ENCODE measurements at places on chromosomes 3 and 15. TPM values are rescaled to one million over a fixed set of nuclear protein-coding genes. Genes with fewer than 3 reads are reported as not detected.

DNA sequence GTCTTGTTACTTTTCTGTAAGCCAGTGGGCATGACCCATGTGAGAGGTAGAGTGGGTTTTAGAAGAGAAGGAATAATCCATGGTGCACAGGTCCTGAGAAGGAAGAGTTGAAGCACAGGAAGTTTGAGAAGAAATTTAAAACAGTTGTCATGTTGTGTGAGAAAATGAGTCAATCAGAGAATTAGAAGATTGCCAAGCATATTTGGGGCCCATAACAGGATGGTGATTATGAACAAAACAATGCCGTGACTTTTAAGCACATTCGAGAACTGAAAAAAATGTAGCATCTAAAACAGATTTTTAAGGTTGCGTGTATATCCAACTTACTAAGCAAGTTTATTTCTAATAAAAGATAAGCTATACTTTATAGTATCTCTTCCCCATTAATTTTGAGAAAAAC is 198.7 kb downstream of the RORA start:
- no peak for DNase-seq

DNA sequence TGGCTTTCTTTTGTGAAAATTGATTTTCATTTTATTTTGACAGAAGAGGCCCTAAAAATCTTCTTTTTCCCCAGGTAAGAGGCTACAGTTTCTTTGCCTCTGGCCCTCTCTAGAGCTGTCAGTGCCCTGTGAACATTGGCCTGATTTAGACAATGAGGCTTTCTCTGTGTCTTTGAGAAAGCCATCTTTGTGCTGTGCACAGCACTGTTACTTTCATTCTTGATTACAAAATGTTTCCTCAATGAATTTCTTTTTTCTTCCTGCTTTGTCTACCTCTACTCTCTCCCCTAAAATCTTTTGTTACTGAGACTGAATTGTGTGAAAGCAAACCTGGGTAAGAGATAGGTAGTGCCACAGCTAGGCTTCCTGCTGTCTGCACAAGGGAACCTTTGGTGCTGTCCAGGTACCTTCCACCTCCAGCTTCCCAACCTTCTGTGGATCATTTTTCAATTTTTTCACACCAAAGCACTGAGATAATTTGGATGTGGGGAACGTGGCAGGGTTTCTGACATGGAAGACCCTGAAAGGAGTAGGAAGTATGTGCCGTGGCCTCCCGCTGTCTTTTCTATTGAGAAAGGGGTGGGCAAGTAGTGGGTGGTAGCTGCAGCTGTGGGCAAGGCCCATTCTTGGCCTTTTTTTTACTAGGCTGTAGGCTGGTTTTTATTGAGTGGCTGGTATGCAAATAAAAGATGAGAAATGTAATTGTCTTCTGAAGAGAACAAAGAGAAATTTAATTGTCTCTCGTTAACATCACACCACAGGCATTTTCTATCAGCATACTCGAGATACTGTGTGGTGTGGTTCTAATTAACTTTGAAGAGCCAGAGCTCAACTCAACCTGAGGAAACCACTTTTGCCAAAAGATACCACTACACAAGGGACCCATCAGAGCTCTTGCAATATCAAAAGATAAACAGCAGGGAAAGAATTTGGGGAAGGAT is 21.0 kb downstream of the RAB8B start:
- DNase-seq, result no peak

GRCh38 chr3:23288286-23288685 is 85.2 kb downstream of the UBE2E2 start:
- no peak for DNase-seq

GRCh38 chr15:95450413-95450812 is 880.1 kb upstream of the NR2F2 start:
- no peak for DNase-seq

DNA sequence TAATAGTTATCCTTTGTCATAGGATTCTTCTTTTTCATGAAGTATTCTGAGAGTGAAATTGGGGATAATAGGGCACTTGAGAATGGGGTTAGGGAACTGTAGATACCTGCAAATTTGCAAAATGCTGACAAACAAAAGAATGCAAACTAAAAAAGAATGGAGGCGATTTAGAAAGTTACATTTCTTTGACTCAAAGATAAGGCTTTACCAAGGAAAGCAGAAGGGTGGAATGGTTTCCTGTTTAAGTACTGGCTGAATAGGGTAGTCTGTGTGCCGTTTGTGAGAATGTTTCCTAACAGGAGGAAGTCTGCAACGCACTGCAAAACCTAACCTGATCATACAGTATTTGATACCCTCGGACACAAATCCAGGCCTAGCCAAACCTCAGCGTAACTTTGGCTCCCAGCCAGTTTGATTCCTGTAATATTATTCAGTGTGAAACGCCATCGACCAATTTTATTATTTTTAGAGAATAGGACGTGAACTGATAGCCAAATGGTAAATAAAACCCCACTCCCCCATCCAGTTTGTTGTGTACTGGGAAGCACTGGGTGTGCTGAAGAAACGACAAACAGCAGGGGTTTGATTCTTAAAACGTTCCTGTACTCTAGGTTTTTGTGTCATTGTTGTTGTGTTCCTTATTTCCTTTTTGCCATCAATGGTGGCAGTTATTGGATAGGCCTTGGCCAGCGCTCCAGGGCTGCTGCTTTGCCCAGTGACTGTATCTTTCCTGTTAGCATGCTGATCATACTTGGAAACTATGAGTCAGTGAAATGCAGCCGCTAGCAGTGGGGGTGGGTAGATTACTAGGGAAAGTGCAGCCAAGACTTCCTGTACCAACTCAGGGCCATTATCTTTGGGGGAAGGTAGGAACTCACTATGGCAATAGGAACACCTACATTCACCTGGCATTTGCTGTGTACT is 148.0 kb upstream of the TBL1XR1 start:
- DNase-seq, result peak; percentile 96

PPP4R2 gene
- 72.5 TPM for total RNA-seq

GRCh38 chr3:126111566-126112475 is 27.9 kb upstream of the SLC41A3 start:
- DNase-seq, result no peak

NEO1 gene
- 30.0 TPM for total RNA-seq

DNA sequence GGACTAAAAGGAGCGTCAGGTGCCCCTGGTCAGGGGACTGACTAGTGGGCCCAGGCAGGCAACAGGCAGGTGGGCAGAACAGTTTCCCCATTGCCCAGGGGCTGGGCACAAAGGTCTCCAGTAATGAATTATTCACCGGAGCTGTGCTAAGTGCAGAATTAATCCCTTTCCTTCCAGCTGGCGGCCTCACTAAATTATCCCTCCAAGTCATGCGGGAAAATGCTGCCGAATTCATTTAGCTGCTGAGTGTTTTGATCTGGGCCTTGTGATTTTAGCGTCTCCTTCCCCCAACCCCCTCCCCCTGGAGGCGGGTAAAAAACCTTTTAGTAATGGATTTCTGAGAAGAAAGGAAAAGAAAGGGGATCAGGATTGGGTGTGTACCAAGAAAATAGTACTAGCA is 47.2 kb downstream of the CCDC33 start:
- no peak for DNase-seq

GRCh38 chr3:32571192-32571485 is 481 bp upstream of the DYNC1LI1 start:
- DNase-seq, result no peak

- no peak for DNase-seq
These were observed 107.9 kb downstream of the RPL22L1 start for GRCh38 chr3:170762064-170762463.

GRCh38 chr15:97688886-97689285 is 271.6 kb upstream of the ARRDC4 start:
- DNase-seq, result no peak

STRIT1 gene
- not detected for total RNA-seq

- DNase-seq, result no peak
These were observed 27.0 kb upstream of the RNF7 start for GRCh38 chr3:141710888-141711616.

- no peak for DNase-seq
These were observed 34.2 kb downstream of the CIP2A start for GRCh38 chr3:108554913-108555571.

SMCO1 gene
- total RNA-seq, result not detected

- no peak for DNase-seq
These were observed 117.9 kb upstream of the RGMA start for GRCh38 chr15:93206893-93207292.

DNA sequence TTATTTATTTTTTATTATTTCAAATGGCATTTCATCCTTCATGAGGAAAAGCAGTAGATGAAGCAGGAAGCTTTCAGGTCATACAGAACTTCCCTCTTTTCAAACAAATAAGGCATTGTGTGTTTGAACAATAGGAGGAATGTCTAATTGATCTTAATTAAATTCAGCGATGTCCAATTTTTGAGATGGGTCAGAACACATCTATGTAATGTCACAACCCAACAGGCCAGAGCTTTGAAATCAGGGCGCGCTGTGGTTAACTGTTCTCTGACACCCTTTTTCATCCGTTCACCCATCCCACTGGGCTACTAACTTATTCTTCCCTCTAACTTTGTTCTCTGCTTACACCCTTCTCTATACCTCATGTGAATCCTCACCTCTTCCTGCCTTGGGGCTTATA is 510.5 kb downstream of the FOXP1 start:
- DNase-seq, result no peak

DNA sequence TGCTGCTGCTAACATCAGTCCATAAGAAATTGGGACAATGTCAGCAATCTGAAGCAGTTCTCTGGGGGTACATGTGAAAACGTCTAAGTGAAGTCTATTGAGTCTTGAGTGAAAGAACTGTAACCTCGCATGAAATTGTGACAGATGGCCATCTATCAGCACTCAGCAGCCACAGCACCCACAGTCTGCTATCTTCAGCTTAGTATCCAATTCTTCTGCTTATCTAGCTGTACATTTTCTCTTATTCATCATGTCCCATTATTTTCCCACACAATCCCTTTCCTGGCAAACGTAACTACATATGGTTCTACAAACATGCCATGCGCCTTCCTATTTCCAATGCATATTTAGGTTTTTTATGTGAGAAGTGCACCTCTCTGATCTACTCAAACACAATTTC is 629.7 kb downstream of the NTRK3 start:
- DNase-seq, result no peak

GRCh38 chr15:54599386-54599785 is 597.4 kb downstream of the RSL24D1 start:
- no peak for DNase-seq

DNA sequence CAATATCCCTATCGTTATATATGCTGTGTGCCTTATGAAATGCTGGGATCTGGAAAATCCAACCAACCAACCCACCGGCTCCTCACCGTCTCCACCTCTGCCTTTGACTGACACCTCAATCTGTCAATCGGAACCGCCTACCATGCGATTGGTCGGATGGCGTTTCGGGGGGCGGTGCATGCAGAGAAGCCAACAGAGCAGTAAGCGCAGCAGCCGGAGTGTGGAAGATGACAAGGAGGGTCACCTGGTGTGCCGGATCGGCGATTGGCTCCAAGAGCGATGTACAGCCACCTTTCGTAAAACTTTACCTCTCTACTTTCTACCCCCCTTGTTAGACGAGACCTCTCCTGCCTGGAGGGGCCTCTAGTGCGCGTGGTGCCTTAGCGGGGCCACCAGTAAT is 6.3 kb downstream of the CLK3 start:
- no peak for DNase-seq

- no peak for DNase-seq
These were observed 79.3 kb downstream of the SHQ1 start for GRCh38 chr3:72768936-72769335.

DNA sequence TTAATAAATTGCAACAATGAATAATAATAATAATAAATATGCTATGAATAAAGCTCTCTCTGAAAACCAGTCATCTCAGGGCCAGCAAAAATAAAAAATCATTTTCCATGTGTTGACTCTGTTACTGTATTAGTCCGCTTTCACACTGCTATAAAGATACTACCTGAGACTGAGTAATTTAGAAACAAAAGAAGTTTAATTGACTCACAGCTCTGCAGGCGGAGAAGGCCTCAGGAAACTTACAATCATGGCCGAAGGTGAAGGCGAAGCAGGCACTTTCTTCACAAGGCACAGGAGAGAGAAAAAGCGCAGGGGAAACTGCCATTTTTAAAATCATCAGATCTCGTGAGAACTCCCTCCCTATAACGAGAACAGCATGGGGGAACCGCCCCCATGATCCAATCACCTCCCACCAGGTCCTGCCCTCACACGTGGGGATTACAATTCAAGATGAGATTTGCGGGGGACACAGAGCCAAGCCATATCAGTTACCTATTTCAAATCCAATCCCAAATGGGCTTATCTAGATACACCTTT is 224.1 kb downstream of the IGSF11 start:
- DNase-seq, result peak; percentile 47

DNA sequence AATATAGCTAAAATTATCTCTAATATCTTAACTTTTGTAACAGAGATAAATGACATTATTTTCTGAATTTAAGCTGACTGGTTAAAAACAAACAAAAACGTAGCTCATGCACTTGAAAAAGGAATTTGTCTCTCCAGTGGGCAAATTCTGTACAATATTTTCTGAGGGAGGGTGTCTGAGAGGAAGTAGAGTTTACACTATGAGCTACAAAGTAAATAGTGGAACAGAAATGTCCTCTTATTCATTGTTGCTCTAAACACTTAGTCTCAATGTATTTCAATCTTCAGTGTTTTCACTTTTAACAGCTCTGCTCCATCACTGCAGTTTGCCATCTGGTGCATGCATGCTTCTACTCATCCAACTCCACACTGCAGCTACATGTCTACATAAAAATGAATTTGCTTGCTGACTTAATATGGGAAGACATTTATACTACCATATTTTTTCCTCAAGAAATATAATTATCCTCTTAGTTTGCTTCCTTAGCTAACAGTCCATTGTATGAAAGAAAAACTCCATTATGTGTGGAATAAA is 817.4 kb upstream of the LMCD1 start:
- no peak for DNase-seq

DNA sequence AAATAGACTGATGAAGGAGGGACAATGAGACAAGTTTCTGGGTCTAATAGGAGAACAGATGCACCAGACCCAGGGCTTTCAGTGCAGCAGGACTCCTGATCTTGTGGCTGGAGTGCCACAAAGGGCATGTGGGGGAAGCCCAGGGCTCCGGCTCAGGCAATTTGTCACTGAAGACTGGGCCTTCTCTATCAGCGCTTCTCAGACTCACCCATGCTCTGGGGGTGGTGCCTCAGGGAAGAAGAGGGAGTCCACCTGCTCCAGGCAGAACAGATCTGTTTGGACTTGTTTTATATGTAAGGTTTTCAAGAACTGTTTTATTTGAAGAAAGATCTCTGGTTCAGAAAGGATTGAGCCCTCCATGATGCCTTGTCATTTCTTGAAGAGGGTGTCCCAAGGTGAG is 112.4 kb upstream of the TLE3 start:
- no peak for DNase-seq

DNA sequence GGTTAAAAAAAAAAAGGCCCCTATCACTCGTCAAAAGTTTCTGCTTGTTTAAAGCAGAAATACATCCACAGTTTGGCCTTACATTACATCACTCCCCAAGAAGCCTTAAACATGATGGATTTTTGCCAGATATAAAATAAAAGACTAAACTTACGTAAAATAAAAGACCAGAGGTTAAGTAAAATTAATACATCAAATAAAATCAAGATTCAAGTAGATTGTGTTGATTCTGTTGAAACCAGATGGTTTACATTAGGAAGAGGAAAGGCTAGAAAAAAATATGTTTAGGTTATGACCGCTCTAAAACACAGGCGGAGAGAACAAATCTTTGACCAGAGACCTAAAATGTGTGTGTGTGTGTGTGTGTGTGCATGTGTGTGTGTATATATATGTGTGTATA is 104.1 kb downstream of the DUT start:
- no peak for DNase-seq

GRCh38 chr3:127409421-127410136 is 121.7 kb upstream of the PRR20G start:
- no peak for DNase-seq

ANP32A gene
- 220 TPM for total RNA-seq

ECE2 gene
- not detected for total RNA-seq

PRR20G gene
- total RNA-seq, result 0.30 TPM

All from HCT116 (cell line).